ENCODE measurements at places on chromosomes 5 and 9.

DNA sequence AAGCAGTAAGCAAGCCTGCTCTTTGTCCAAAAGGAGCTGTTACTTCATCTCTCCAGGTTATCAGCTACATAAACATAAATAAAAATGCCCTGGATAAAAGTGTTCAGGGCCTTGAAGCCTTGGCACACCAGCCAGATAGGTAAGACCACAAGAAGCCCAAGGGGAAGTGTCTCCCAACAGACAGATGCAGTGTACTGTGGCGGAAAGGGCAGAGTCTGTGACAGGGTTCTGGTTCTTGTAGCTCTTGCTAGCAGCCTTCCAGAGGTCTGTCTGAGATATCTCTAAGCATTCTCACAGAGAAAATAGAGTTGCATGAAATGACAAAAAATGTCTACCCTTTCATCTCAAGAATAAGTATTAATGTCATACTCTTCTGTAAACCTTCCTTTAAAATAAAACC is 30.1 kb downstream of the ISOC1 start:
- DNase-seq = no peak

DNA sequence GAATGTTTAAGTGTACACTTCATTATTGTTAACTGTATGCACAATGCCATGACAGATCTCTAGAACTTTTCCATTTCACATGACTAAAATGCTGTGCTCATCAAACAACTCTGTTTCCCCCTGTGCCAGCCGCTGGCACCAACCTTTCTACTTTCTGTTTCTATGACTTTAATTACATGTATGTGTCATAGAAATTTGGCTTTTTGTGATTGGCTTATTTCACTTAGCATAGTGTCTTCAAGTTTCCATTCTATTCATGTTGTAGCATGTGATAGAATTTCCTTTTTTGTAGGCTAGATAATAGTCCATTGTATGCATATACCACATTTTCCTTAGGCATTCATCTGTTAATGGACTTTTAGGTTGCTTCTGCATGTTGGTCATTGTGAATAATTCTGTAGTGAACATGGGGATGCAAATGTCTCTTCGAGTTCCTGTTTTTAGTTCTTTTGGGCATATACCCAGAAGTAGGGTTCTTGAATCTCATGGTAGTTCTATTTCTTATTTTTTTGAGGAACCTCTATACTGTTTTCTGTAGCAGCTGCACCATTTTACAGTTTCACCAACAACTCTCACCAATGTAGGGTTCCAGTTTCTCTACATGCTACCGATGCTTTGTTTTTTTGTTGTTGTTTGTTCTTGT is 184.4 kb upstream of the DMRT1 start:
- no peak for DNase-seq

- peak; percentile 61 for DNase-seq
Measured at GRCh38 chr9:35553670-35554543, 51.2 kb upstream of the TESK1 start.

DNA sequence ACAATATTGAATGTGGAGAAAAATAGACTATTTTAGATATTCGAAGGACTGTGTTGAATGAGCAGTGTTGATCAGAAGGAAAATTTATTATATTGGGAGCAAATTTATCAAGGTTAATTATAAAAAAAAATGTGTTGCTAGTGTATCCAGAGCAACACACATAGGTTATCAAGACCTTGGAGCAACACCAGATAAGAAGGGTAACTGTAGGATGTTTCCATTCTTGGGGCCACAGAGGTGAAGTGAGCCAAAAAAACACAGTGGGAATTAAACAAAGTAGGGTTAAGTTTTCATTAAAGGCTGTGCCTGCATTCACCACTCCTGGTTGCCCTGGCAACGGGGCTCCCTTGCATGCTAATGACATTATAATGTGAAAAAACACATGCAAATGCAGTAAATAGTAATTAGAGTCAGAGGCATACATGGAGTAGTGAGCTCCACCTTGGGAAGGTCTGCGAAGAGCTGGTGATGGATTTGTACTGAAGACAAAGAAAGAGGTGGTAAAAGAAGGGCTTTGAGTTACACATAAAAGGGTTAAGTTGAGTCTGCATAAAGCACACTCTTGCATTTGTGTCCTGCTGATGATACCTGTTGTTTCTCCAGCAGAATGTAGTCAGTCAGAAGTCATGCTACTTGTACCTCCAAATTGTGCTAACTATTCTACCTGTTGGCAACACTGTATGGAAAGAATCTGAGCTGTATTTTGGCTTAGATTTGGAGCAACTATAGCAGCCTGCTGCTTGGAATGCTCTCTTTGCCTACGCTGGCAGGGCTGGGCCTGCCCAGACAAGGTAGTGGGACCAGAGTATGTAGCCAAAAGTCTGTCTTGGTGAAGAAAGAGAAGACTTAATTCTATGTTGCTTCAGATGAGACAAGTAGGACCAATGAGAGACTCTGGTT is 59.6 kb downstream of the ATG10 start:
- DNase-seq = no peak

GRCh38 chr9:136103651-136104487 is 8.8 kb upstream of the NACC2 start:
- no peak for DNase-seq

DNA sequence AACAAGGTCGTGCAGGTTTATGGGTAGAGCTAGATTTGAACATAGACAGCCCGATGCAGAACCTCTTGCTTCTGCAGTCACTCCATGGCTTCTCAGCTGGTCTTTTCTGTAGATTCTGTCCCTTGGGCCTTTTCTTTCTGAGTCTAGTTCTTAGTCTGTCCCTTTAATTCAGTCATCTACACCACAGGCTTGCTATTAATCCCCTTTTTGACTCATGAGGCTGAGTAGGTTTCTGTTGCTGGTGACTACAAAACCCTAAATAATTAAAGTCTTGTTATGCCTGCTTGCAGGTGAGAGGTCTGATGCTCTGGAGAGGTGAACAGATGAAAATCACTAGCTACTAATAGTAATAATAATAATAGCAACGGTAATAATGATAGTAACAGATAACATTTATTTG is 19.3 kb upstream of the STRBP start:
- no peak for DNase-seq

- DNase-seq = no peak
Measured at GRCh38 chr9:35280399-35280798, 118.6 kb downstream of the UNC13B start.

DNA sequence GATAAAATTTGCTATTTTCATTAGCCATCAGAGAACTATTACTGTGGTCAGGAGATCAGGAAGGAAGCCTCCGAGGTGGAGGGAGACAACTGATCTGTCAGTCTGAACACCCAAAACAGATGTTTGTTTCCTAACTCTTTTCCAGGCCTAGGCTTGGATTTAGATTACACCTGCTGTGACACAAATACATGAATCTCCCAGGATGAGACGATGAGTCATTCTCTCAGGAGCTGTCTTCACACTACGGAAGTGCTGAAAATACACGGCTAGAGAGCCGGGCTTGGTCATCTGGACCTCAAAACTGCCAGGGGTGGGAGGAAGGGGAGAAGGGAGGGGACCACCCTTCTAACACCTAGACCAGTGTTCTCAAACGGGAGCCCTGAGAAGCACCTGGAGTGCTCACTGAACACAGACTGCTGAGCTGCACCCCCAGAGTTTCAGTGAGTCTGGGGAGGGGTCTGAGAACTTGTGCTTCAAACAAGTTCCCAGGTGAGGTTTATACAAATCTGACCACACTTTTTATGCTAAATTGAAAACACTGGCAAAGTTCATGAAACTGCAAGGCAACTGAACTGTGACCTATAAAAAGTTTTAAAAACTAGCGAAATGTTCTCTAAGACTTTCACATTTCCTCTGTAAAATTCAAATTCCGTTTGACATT is 80.3 kb upstream of the EQTN start:
- no peak for DNase-seq

- DNase-seq = no peak
Measured at GRCh38 chr9:80707120-80707519, 982.2 kb downstream of the TLE1 start.

- no peak for DNase-seq
Measured at GRCh38 chr9:137745541-137745991, 126.8 kb downstream of the EHMT1 start.

GRCh38 chr5:75509546-75509945 is 1.9 kb downstream of the CERT1 start:
- no peak for DNase-seq

DNA sequence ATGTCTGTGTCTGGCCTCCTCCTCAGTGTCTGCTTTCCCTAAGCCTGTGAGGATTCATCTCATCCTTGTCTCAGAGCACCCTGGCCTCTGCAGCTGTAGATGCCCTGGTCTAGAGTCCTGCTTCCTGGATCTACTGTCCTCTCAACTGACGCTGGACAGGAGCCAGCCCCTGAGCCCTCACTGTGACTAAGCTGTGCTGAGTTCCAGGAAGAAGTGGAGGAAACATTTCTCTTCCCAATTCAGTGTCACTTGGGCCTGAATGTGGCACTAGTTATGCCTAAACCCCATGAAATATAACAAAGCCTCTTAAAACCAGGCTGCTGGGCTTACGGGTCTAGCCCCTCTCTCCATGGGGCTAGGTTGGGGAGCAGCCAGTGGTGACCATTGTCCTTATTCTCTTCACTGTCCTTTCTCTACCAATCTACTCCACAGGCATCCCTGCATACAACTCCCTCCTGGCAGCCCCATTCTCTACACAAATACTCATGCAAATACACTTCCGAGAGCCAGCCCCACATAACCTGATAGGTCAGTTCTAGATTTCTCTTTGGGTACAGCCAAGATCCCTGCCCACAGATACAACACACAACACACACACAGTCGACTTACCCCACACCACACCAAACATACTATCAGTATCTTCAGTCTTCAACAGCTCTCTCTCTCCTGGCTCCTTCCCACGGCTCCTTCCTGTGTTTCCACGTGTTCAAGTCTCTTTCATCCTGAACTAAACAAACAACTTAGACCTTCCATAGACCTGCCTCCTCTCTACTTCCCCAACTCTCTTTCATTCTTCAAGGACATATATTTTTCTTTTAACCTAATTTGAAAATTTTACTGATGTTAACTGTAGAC is 220.8 kb downstream of the SNX18 start:
- peak; percentile 43 for DNase-seq

DNA sequence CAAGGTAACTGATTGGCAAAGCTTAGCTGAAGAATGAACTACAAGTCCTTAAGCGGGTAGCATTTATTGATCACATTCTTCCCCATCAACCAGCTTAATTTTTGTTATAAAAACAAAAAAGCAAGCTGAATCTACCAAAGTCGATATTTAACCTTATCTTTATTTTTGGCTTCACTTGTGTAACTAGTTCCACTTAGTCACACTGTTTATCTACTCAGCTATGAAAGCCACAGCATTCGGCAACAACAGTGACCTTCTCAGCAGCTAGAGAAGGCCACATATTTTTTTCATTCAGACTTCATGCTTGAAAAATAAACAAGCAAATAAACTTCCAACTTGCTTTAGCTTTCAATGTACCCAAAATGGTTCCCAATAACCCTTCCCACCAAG is 69.4 kb downstream of the KLHL3 start:
- DNase-seq = no peak

GRCh38 chr9:84315278-84315877 is 25.2 kb downstream of the SLC28A3 start:
- peak; percentile 57 for DNase-seq

DNA sequence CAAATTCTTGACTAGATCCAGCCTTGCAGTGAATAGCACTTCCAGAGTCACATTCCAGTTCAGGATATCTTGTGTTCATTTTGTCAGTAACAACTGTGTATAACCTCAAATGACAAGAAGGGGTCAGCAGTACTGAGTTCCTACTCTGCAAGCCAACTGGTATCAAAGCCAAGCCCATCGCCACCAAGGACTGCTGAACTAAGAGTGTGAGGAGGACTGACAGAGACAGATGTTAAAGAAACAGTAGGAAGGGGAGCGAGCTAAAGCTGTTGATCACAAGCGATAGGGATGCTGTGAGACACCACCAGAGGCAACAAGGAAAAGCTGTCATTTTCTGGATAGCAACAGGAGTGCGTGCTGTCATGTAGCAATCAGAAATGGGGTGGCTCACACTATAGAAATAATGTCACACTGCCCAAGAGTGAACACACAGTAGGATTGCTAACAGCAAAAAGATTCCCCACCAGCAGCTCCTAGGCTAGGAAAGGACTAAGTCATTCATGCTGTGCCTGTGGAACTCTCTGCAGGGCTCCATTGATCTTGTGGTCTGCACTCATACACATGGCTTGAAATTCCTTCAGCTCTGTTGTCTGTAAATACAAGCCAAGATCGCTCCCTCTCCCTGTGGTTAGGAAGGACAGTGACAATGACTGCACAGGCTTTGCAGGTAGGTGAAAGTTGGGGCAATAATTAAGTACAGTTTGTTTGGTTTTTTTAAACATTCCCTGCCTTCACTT is 658.6 kb downstream of the NR2F1-AS1 start:
- no peak for DNase-seq

DNA sequence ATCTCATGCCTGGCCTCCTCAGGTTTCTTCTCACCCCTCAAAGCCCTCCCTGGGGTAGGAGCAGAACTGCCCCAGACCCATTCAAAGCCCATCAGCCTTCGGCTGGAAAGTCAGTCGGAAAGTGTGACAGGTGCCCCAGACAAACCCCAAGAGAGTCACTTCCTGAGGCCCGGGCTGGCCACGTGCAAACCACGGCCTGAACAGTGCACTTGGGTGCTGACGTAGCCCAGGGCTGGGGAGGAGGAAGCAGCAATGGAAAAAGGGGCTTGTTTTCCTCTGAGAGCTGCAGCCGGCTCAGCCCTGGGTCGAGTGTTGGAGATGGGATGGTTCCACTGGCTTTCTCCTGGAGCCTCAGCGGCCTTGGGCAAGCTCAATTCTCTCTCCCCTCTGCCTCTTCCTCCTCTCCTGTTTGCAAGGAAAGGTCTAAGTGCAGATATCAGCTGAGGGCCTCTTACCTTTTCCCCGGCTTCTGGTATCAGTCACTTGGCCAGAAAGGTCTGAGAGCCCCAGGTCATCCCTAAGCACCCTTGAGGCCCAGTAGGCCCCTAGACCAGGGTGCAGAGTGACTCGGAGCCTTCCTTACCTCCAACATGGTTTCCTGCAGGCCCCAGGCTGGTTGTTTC is 5.9 kb upstream of the EGR1 start:
- peak; percentile 90 for DNase-seq

DNA sequence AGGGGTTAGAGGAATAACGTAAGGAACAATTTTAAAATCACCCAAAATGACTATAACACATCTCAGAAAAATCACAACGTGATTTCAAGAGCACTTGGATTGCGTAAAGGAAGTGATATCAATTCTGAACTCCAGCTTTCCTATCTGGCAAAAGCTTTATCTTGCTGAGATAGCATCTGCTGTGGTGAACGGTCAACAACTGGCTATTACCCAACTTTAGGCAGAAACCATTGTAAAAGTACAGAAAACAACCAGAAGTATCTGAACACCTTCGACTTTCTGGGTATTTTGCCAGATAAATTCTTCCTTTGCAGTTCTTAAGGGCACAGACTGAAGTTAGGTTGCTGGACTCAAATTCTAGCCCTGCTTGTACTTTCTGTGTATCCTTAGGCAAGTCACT is 9.2 kb downstream of the ABLIM3 start:
- DNase-seq = no peak

- no peak for DNase-seq
Measured at GRCh38 chr9:123373447-123373923, 17.5 kb downstream of the CRB2 start.

GRCh38 chr9:130765137-130766020 is 69.7 kb upstream of the ABL1 start:
- DNase-seq = peak; percentile 36
